GM18507 (cell line): ENCODE measurements at places on chromosomes 13 and 19.

DNA sequence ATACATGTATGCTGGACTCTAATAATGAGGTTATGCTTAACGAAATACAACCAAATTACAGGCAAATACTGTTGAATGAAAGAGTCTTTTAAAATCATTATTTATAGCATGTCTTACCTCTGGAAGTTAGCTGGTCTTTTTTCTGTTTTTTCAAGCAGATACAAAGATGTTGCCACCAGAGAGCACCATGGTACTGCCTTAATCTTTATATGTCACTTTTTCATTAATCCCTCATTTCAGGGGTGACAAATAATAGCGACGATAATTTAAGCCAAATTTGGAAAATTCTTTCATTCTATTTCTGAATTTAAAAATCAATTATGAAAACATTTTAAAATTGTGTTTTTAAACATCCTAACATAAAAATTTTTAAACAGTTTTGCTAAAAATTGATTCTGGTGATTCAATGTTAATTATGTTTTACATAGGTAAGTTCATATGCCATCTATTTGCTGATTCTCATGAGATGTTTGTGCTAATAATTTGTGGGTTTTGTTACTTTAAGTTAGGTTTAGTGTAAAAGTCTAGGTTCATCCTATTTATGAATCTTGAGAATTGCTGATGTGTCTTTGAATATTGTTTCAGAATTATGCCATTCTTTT lies 379.3 kb upstream of the SGCG start:
- peak; percentile 1 for DNase-seq

DNA sequence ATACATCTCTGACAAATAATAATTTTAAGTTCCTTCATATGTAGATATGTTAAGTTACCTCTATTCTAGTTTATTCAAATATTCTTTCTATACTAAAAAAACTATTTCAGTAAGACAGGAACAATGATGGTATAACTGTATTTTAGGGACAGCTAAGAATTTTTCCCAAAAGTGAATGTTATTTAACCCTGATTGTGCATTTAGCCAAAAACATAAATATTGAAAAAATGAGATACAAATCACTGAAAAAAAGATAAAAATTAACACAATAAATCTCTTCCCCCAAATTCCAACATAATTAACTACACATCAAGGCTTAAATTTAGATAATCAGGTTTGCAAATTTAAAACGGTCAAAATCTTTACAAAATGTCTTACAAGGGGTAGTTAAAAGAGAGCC lies 58.1 kb downstream of the KCNRG start:
- DNase-seq = no peak

GRCh38 chr13:87675851-87676250 lies 4.7 kb downstream of the SLITRK5 start:
- no peak for DNase-seq

GRCh38 chr13:42533336-42533591 lies 40.7 kb upstream of the TNFSF11 start:
- DNase-seq = no peak

DNA sequence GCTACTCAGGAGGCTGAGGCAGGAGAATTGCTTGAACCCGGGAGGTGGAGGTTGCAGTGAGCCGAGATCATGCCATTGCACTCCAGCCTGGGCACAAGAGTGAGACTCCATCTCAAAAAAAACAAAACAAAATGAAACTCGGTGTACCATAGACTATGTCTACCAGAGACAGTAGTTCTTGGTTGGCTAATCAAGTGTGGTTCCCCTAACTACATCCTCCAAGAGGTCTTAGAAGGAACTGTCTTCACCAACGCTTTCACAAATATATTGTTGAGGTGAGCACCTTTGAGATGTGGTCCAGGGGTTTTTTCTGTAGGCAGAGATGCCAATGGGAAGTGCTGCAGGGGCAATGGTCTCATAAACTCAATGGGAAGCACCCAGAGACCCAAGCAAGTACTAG lies 48.0 kb downstream of the RFC3 start:
- DNase-seq = no peak

DNA sequence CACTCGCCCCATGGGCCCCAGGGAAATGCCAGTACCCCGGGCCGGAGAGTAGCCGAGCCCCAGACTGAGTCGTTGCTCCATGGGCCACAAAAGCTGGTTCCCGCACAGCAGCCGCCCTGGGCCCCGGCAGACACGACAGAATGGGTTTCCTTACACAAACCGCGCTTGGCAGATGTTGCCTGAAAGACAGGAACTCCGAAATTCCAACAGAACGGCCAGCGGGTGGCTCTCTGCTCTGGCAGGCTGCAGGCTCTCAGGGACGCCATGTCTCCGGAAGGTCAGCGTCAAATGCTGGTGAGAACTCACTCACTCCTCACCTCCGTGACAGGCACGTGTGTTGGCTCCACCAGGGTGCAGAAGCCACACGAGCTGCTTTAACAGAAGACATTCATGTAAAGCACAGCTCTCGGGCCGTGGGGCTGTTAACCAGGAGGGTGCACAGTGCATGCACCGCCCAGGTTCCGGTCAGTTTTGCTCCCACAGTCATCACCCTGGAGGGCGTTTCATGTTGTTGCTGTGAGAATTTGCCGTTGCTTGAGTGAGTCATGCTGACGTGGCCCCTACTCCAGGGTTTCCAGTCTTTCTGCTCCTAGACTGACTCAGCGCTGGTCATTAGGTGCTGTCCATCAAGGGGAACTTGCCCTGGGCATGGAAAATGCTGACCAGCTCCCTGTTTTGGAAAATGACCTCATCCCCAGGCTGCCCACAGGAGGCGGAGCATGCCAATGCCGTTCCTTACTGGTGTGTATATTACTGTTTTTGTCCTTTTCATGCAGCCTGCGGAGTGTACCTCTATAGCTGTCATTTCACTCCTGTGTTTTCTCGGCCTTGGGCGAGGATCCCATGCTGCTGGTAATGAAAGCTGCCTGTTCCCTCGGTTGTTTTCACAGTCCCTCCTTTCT lies 44.8 kb downstream of the ANKRD10 start:
- no peak for DNase-seq

GRCh38 chr13:38316129-38316528 lies 33.5 kb upstream of the UFM1 start:
- no peak for DNase-seq

DNA sequence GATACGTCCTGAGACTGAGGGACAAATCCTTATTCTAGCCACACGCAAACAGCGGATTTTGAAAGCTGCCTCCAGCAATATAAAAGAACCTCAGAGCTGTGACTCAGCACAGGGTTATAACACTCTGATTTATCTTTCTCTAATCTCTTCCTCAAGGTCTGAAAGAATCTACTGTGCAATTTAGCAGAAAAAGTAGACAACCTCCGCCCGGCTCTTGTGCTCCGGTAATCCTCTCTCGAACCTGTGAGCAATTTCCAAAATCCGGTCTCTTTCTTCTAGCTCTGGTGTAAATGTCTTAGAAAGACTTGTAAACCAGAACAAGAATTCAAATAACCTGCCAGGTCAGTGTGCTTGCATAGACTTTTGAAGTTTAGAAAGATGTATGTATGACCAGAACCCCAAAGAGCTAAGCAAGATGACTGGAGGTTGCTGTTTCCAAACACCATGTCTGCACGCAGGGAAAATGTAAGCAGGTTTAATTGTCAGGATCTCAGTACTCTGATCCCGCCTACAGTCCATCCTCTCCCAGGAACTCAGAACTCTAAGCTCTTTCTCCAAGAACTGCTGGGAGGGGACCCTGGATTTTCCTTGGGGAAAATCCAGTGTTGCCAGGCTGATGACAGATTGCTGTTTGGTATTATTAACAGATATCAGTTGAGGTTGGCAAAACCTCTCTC lies 338.1 kb downstream of the RFC3 start:
- DNase-seq = no peak

DNA sequence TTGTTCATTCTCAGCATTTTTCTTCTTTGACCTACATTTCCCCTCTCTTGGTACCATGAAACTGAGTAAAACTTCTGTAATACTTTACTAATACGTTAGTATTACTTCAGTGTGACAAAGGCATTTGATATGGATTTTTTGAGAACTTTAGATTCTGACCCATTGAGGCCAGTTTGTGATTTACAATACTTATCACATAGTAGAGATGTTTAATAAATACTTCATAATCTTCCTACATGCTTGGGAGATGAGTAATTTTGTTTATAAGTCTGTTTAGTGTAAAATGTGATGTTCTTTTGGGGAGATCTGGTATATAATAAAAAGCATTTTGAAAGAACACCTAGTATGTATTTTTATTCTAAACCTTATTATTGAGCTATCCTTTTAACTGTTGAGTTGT lies 29.7 kb downstream of the GTF2F2 start:
- DNase-seq = no peak

- DNase-seq = no peak
These were observed 33.4 kb upstream of the FRY start for GRCh38 chr13:31998131-31998530.

- DNase-seq = no peak
These were observed 38.4 kb downstream of the GNG7 start for GRCh38 chr19:2663920-2664571.

GRCh38 chr19:19628501-19629134 lies 598 bp upstream of the LPAR2 start:
- peak; percentile 15 for DNase-seq

- DNase-seq = no peak
These were observed 169.4 kb upstream of the CSNK1A1L start for GRCh38 chr13:37274569-37275497.

DNA sequence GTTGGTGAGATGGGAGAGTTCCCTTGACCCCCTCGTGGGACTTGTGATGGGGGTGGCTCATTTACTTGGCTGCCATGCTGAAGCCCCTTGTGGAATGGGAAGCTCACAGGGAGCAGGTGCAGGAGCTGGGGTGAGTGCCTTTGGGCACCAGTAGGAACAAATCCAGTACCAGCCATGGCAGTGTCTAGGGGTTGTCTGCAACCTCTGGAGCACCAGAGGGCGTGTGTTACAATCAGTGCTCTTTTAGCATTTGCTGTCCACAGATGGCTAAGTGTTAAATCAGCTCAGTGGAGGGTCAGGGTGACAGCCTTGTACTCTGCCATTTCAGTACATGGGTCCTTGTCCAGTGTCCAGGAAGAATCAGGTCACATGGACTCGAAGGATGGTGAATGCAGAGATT lies 75.6 kb downstream of the ATP8A2 start:
- no peak for DNase-seq

- DNase-seq = no peak
These were observed 10.2 kb upstream of the N4BP2L2 start for GRCh38 chr13:32548837-32549236.

DNA sequence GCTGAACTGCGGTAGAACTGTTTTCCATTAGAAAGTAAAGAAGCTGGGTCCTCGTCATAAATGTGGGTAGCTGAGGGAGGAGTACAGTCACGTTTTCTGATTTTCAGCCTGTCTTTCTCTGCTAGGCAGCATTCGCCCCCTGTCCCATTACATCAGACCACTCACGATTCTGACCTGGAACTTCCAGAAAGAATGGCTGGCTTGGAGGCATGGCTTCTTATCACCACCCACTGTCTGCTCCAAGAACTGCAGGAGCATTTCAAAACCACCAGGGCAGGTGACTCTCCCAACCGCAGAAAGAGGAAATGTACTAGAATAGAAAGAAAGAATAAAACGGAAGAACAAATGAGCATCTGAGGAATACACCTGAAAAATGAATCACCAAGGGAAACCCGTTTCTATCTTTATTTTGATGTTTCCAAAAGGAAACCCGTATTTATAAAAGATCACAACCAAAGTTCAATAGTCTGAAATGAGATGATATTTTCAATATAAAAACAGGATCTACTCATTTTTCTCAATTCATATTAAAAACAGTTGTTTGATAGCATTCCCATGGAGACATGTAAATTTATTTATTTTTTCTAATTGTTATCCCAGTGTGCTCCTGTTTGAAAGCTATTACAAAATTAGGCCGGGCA lies 22.1 kb upstream of the POMP start:
- DNase-seq = no peak

- no peak for DNase-seq
These were observed 368 bp downstream of the KCNC3 start for GRCh38 chr19:50328873-50329145.

DNA sequence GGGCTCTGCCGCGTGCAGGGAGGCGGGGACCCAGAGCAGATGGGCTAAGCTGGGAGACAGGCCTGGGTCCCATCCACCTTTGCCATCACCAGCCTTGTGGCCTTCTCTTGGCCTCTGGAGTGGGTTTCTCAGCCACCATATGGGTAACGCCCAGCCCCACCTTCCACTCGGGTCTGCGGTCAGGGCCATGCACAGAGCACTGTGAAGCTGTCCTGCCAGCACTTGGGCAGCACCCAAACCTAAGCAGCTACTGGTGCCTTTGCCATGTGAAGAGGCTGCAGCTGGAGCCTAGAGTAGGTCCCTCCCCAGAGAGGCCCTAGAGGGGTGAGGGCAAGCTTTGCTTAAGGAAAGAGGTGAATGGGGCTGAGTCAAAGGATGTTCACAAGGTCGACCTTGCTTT lies 24.1 kb upstream of the NPAS1 start:
- no peak for DNase-seq

- DNase-seq = no peak
These were observed 614 bp downstream of the FXYD3 start for GRCh38 chr19:35116072-35116801.

GRCh38 chr13:73983109-73983508 lies 151.1 kb downstream of the KLF12 start:
- DNase-seq = no peak

DNA sequence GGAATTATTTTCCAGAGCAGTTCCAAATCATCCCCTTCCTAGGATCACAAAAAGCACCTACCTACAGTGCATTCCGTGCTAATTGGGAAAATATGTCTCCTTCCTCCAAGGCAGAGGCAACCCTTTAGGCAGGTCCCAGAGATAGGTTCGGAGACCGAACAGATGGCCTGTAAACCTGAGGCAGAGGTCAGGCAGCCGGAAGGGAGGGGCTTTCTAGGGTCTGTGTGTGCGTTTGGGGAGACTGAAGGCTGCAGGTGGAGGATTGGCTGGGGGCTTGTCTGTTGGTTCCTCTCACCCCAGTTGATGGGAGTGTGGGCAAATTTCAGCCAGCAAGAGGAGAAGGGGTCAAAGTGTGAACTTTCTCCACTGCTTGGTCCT lies 7.1 kb downstream of the KCNN4 start:
- no peak for DNase-seq

GRCh38 chr13:46354156-46355087 lies 32.6 kb downstream of the RUBCNL start:
- DNase-seq = no peak

GRCh38 chr19:51387924-51388389 lies at the start of gene LIM2:
TSS of gene LIM2 (minus strand) at chr19:51387974. CDS start at chr19:51387443, 531 bp downstream.
- DNase-seq = no peak

DNA sequence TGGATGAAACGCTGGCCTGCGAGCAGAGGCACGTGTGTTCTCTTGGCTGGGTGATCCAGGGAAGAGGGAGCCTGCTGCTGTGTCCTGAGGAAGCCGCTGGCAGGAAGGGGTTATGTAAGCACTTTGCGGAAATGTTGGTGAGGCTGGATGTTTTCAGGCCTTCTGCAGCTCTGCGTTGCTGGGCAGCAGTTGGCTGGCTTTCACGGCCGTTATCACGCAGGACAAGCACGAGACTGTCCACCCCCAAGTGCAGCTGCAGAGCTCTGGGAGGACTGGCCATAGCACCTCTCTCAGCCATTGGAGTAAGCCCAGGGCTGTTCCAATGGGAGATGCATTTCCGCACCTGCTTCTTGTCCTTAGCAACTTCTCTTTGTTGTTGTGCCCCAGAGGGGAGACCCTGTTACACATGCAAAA lies 146.9 kb upstream of the SOX21 start:
- DNase-seq = no peak
